ENCODE measurements at places on chromosomes 16 and 17.

DNA sequence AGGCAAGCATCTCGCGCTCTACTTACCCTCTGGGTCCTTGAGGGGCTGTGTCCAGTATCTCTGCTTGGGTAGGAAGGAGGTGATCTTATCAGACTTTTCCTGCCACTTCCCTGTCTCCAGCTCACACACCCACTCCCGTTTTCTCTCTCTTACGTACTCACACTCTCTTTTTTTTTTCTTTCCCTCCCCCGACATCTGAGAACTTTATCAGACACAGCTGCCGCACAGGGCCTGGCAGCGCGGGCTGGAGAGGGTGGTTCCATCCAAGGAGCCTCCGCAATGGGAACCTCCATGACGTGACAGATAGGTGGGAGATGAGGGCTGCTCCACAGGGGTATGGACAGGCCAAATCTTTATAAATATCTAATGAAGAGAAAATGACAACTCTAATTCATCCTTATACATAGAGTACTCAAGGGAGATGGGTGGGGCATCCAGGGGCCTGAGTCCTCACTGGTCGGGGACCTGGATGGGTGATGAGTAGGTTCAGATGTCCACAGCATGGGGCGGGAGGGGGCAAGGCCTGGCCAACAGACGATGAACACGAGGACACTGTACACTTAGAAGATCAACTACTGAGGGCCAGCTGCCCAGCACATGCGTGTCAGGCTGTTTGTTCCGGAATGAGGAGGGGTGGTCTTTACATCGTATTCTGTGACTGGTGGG is 23.3 kb downstream of the MINK1 start:
- DNase-seq: no peak

DNA sequence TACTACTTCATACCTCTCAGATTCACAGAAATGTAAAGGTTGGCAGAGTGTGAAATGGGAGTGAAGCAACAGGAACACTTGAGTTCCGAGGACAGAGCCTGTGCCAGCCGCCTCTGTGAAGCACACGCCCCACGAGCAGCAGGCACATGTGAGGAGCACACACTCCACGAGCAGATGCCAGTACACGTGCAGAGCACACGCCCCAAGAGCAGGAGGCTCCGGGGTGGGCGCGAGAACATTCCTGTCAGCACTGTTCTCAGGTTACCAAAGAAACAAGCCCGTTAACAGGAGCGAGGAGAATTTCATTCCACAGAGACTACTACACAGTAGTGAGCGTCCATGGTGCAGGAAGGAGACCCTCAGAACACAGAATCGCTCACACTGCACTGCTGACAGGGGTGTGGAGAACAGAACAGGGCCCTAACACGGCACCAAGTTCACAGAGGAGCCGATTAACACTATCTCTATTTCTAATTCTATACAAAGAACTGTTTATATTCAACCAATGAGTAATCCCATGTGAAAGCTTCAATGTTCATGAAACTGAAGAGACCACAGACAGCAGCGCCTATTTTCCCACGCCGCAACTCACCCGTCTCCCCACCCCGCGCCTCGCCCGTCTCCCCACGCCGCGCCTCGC is 40.1 kb downstream of the KLHDC4 start:
- no peak for DNase-seq

DNA sequence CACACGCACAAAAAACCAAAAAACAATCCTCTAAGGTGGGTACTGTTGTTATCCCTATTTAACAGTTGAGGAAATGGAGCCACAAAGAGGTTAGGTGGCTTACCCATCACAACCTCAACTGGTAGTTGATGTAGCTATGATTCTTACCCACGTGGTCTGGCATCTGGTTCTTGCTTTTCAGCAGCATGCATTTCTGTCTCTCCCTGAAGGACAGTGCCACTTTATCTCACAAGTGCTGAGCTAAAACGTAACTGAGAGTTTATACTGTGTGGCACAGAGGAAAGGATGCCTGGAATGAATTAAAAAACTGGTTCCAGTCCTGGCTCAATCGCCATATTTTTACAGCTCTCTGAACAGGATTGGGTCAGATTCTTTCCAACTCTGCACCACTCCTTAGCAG is 1.9 kb upstream of the CORO6 start:
- no peak for DNase-seq

DNA sequence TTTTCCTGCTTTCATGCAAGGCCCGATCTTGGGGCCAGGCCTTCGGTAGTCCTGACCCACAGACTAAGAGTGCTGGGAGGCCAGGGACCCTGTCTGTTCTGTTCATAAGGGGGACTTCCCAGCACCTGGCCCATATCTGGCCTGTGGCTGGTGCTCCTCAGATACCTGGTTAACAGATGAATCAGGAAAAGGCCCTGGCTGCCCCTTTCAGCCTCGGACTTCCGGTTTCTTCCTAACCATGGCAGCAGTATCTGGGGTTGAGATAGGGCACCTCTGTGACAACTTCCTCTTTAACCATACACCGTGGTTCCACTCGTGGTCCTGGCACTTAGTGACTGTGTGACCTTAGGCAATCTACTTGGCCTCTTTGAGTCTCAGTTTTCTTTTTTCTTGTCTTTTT is 18.4 kb downstream of the PLCG2 start:
- DNase-seq: no peak
